Right lobe of liver (tissue), 6 donors: ENCODE measurements at places on chromosomes 6 and 20. TPM values are rescaled to one million over a fixed set of nuclear protein-coding genes. Genes with fewer than 3 reads are reported as not detected.

WFDC12 gene
- total RNA-seq: not detected

KIFC1 gene
- 0.88 TPM for total RNA-seq

JPH2 gene
- total RNA-seq: 0.09 TPM

LCA5 gene
- 0.74 TPM for total RNA-seq

FKBP1C gene
- total RNA-seq: not detected
